M059J (cell line): ENCODE measurements at places on chromosomes 3 and 15. TPM values are rescaled to one million over a fixed set of nuclear protein-coding genes. Genes with fewer than 3 reads are reported as not detected.

- peak; percentile 34 for DNase-seq
Measured at GRCh38 chr3:55164876-55165275, 237.0 kb upstream of the LRTM1 start.

GRCh38 chr3:43523454-43524053 lies 98.3 kb downstream of the ANO10 start:
- DNase-seq, result peak; percentile 19

DNA sequence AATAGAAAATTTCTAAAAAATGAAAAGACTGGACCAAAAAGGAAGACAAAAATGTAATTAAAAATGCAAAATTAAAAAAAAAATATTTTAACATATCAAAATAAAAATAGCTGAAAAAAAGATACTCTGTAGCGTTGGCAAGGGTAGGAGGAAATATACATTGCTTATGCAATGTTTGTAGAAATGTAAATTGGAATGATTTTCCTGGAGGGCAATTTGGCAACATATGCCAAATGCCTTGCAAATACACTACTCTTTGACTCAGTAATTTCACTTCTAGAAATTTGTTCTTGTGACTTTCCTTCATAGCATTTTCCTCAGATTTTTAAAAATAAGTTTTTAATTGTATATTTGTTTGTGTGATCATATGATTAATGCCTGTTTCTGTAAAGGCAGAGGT lies 296.6 kb downstream of the ZNF621 start:
- no peak for DNase-seq

DNA sequence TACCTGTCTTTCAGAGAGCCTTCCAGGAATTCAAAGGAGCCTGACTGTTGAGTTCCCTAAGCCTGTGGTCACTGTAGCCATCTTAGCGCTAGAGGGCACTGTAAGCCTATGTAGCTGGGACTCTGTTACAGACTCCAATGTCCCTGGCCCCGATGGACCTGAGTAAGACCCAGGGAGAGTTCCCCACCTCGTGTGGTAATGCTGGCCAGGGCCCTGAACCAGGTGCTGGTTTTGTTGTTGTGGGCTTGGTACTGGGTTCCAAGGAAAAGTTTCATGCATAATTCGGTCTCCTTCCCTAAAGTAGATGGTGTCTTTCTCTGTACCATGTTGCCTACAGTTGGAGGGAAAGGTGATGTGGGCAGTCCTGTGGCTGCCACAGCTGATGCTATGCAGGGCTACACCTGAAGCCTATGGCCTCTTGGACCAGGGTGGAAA lies 32.4 kb downstream of the CDAN1 start:
- peak; percentile 70 for DNase-seq

GRCh38 chr15:99447497-99448371 lies 118.0 kb upstream of the MEF2A start:
- no peak for DNase-seq

DNA sequence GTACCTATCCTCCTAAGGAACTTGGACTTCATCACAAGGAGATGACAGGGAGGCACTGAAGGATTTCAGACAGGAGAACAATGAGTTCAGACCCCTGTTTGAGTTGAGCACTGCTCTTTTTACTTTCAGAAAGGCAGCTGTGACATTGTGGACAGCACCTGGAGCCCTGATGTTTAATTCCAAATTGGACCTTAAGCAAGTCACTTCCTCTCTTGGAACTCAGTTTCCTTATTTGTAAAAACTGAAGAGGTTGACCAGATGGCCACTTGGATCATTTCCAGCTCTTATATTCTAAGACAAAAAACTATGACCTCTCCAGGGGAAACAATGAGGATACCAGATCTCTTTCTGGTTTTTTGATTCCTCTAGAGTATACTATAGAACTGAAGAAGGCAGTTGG lies 34.1 kb upstream of the SMAD3 start:
- no peak for DNase-seq

- peak; percentile 0 for DNase-seq
Measured at GRCh38 chr3:76438971-76439370, 600.9 kb upstream of the ROBO2 start.

Gene SYNPR
- total RNA-seq, result not detected in 2 replicates

Gene LINGO1
- total RNA-seq, result not detected in 2 replicates
